ENCODE measurements at places on chromosomes 2 and 18.

DNA sequence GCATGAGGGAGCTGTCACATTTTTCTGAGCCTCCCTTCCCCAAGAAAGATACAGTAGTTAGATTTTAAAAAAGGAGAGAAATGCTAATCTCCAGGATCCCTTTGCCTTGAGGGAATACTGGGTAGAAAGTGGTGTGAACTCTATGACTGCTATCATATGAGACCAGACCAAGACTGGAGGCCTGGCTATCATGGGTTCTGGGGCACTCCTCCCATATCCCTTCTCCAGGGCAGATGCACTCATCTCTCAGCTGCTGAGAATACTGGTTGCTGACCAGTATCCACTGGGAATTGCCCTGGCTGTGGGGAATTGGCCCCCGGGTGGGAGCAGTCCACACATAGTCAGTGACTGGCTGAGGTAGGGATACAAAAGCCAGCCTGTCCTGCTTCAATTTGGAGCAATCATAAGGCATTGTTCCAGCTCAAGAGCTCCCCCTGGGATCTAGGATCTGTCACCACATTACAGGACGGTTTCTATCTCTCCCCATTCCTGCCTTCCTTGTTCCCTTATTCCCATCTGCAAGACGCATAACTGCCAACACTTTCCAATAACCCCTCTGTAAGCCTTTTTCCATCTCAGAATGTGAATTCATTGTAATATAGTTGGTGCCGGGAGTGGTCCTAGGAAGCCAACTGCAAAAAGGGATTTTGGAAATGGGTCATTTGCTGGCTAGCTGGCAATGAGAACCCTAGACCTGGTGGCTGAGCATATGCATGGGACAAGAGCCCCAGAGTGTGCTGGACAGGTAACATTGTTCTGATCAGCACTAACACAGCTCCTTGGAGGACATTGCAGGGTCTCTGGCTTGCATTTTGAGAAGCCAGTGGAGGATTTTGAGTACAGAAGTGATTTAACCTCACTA lies 35.4 kb upstream of the REEP1 start:
- H3K4me1 ChIP-seq, result peaks cover 3% of the 10 kb centered on the region
- no peak overlapping the region for H3K27ac ChIP-seq
- H3K4me3 ChIP-seq, result no peak overlapping the region
- H3K36me3 ChIP-seq, result no peaks in the 10 kb centered on the region

GRCh38 chr2:177727577-177728398 lies 335.2 kb downstream of the AGPS start:
- H3K27me3 ChIP-seq, result peaks cover 3% of the 10 kb centered on the region
- H3K4me1 ChIP-seq, result no peaks in the 10 kb centered on the region
- no peaks in the 10 kb centered on the region for H3K36me3 ChIP-seq
- no peak for DNase-seq

- no peaks in the 10 kb centered on the region for H3K27me3 ChIP-seq
- H3K4me1 ChIP-seq, result no peaks in the 10 kb centered on the region
- H3K36me3 ChIP-seq, result no peaks in the 10 kb centered on the region
- H3K4me3 ChIP-seq, result no peak overlapping the region
- no peak for DNase-seq
These were observed 11.1 kb upstream of the GORASP2 start for GRCh38 chr2:170917957-170918356.

GRCh38 chr18:50569930-50570329 lies 10.0 kb downstream of the MAPK4 start:
- DNase-seq, result no peak
- H3K4me3 ChIP-seq, result no peak overlapping the region
- H3K27me3 ChIP-seq, result peaks cover 3% of the 10 kb centered on the region
- no peaks in the 10 kb centered on the region for H3K4me1 ChIP-seq

- no peak for DNase-seq
- no peaks in the 10 kb centered on the region for H3K4me1 ChIP-seq
- H3K27me3 ChIP-seq, result no peaks in the 10 kb centered on the region
- no peaks in the 10 kb centered on the region for H3K36me3 ChIP-seq
These were observed 79.0 kb downstream of the HDAC4 start for GRCh38 chr2:239321596-239322415.
